Activated CD4-positive, alpha-beta T cell treated with anti-CD3 and anti-CD28 coated beads, Interleukin-2, amount 10 ng/mL, durations not matched to agents 24 days and 14 days (primary cell): ENCODE measurements at places on chromosomes 1 and 21. TPM values are rescaled to one million over a fixed set of nuclear protein-coding genes. Genes with fewer than 3 reads are reported as not detected.

The PDE9A gene
- total RNA-seq, result 10.7 and 13.1 TPM in 2 replicates

The FAM177B gene
- 0.47 TPM in 1 of 2 replicates, not detected in the other for total RNA-seq

The TRAPPC10 gene
- 69.6 and 75.0 TPM in 2 replicates for total RNA-seq

The TMPRSS15 gene
- total RNA-seq, result not detected in 2 replicates

The CELA3A gene
- total RNA-seq, result not detected in 2 replicates

The SLC30A10 gene
- not detected in 2 replicates for total RNA-seq

The CFHR3 gene
- total RNA-seq, result not detected in 2 replicates

The RPTN gene
- not detected in 2 replicates for total RNA-seq

The CASQ1 gene
- total RNA-seq, result not detected in 2 replicates

The MYBPH gene
- total RNA-seq, result not detected in 2 replicates

The RNF2 gene
- 17.8 and 21.1 TPM in 2 replicates for total RNA-seq

The ERG gene
- 0.12 and 0.14 TPM in 2 replicates for total RNA-seq

The HAPLN2 gene
- total RNA-seq, result not detected in 2 replicates

The PRDM2 gene
- total RNA-seq, result 44.5 and 45.9 TPM in 2 replicates

The KCNJ15 gene
- total RNA-seq, result 2.0 and 2.3 TPM in 2 replicates

The PLA2G2D gene
- not detected in 2 replicates for total RNA-seq

The SUSD4 gene
- not detected in 2 replicates for total RNA-seq
